Activated CD4-positive, alpha-beta T cell treated with anti-CD3 and anti-CD28 coated beads, Interleukin-2, amount 10 ng/mL, durations not matched to agents 7 days and 5 days (primary cell): ENCODE measurements at places on chromosomes 2 and 18. TPM values are rescaled to one million over a fixed set of nuclear protein-coding genes. Genes with fewer than 3 reads are reported as not detected.

DNA sequence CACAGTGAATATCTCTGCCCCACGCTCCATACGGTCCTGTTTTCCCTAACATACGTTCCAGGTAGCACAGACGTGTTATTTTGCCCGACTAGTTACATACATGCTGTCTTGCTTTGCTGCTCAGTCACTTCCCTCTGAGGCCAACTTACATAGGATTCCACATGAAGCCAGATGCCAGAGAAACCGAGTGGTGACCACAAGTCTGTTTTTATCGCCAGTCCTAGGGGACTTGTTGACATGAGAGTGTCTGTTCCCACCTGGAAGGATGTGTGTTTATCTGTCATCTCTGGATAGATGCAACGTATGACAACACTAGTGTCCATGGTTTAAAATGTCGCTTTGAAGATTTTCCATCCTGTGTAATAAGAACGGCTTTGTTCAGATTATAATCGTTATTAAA lies 32.6 kb downstream of the PMAIP1 start:
- no peak for DNase-seq

POTEF gene
- total RNA-seq, result not detected

DNA sequence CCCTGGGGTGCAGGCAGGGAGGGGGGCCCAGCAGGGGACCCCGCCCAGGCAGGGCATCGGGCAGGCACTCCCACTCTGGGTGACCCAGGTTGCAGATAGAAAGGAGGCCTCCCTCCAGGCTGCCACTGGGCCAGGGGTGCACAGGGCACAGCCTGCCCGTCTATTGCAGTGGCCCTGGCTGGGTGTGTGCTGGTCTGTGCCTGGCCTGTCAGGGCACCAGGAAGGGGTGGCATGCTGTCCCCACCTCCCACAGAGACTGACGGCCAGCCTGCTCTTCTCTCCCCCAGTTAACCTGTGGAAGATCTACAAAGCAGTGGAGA lies 12.9 kb downstream of the ARID5A start:
- DNase-seq, result no peak

DNA sequence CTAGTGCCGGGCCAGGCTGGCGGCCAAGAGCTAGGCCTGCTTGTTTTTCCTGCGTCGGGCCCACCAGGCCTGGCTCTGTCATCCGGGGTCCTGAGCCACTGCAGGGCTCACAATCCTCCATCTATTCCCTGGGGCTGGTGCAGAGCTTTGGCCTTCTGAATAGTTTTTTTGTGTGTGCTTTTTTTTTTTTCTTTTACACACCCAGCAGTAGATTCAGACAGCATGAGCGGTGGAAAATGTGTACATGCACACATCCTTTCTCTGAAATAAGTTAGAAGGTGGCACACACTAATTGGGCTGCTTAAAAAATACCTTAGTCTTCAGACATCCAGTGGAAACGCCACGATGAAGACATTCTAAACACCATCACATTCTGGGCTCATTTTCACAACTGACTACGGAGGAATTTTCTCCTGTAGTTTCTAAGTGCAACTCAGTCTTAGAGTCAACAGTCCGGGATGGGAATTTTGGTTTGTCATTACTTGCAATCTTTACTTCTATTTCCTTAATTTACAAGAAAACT lies 6.1 kb downstream of the ZFP36L2 start:
- no peak for DNase-seq

DNA sequence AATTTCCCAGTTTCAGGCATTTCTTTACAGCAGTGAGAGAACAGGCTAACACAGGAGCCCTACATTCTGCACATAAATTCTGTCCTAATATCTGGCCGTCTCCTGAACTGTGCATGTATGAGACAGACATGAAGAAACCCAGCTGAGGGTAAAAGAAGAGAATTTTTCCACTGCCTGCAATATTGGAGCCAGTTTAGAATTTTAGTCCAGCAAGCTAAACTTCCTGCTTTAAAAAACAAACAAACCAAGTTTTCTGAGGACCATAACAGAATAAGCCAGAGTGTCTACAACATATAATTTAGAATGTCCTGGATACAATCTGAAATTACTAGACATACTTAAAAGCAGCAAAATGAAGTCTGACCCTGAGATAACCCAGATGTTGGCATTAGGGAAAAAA lies 215.1 kb upstream of the KLHL29 start:
- DNase-seq, result no peak

GRCh38 chr2:37820471-37820986 lies 104.6 kb upstream of the RMDN2 start:
- no peak for DNase-seq

GRCh38 chr2:16952805-16953204 lies 287.2 kb upstream of the CYRIA start:
- DNase-seq, result no peak

- no peak for DNase-seq
Measured at GRCh38 chr2:155965415-155966063, 367.0 kb downstream of the NR4A2 start.

DNA sequence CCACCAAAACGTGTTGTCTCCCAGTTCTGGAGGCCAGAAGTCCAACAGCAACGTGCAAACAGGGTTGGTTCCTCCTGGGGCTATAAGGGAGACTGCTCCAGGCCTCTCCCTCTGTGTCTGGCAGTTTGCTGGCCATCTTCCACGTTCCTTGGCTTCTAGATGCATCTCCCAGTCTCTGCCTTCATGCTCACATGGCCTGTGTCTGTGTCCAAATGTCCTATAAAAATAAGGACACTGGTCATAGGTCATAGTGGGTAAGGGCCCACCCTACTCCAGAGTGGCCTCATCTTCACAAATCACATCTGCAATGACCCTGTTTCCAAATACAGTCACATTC lies 69.4 kb upstream of the TAF1B start:
- no peak for DNase-seq

DNA sequence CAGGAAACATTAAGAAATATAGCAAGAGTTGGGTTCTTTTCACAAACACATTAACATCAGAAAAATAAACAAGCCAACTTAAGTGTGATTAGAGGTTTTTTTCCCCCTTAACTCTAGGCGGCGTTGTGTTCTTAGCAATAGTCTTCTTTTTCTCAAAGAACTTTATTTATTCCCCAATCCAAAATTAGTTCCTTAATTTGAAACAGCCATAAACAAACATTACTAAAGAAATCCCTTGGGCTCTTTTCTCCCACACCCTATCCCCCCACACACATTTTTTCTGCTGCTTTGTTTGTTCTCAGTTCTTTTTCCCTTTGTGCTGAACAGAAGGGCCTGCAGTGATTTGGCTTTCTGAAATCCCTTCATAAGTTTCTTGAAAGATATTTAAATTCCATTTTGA lies 13.2 kb upstream of the MYO1B start:
- no peak for DNase-seq

GRCh38 chr2:84234103-84234502 lies 225.0 kb downstream of the SUCLG1 start:
- DNase-seq, result no peak

DNA sequence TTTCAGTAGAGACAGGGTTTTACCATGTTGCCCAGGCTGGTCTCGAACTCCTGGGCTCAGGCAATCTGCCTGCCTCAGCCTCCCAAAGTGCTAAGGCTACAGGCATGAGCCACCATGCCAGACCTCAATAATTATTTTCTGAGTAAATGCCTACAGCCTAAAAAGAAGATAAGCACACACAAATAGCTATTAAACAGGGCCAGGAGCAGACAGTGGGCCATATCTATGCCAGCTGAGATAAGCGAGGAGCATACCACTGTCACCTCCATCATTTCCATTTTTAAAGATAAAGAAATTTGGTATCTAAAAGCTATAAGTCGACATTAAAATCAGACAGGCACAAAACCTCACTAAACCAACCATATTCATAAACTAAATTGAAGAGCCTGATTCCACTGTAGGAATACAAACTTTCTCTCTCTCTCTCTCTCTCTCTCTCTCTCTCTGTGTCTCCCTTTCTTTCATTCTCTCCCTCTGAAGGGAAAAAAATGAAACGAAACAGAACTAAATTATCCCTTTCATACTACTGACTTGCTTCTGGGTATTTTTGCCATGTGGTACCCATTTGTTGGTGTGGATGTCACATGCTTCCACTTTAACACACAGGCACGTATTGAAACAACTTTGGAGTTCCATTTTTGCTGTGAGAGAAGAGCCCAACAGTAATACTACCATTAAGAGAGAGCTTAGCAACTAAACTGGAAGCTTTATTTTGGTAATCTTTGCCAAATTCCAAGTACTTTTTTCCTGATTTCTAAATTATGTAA lies 51.0 kb downstream of the FARSB start:
- DNase-seq, result no peak

GRCh38 chr2:71465961-71466300 lies 12.6 kb downstream of the DYSF start:
- DNase-seq, result no peak

- DNase-seq, result no peak
Measured at GRCh38 chr2:216944733-216945132, 84.9 kb upstream of the TNP1 start.

DNA sequence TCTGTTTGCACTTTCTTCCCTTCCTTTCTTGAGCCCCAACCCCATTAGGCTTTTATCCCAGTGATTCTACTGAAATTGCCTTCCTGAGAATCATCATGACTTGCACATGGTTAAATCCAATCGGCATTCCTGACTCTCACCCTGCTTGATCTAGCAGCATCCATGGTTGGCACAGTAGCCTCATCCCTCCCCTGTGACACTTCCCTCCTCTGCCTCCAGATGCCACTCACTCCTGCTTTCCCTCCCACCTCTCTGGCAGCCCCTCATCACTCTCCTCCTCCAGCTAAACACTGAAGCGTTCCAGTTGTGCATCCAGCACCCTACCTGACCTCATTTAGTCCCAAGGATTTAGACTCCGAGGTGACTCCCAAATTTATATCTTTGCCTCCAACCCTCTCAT lies 114.7 kb downstream of the GALNT14 start:
- no peak for DNase-seq

- DNase-seq, result no peak
Measured at GRCh38 chr2:107264184-107264583, 378.2 kb upstream of the ST6GAL2 start.

DNA sequence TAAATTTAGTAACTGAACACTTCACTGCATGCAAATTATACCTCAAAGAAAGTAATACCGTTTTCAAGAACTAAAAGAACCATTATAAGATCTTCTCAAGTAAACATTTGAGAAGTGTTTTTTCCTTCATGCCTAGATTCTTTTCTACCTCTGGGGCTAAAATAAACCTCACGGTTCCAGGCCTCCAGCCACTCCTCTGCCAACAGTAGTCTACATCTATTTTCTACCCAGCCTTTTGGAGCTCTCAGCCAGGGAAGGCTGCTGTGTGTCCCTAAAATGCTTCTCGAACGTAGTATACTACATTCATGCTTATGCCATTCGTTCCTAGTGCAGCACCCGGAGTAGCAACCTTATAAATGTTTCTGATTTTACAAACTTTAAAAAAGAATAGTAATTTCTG lies 219.7 kb downstream of the AFF3 start:
- DNase-seq, result no peak

DNA sequence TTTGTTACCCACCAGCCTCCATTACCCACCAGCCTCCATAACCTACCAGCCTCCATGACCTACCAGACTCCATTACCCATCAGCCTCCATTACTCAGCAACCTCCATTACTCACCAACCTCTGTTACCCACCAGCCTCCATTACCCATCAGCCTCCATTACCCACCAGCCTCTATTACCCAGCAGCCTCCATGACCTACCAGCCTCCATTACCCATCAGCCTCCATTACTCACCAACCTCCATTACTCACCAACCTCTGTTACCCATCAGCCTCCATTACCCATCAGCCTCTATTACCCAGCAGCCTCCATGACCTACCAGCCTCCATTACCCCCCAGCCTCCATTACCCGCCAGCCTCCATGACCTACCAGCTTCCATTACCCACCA lies 133.3 kb upstream of the HS6ST1 start:
- no peak for DNase-seq

SERPINB13 gene
- total RNA-seq, result not detected

DNA sequence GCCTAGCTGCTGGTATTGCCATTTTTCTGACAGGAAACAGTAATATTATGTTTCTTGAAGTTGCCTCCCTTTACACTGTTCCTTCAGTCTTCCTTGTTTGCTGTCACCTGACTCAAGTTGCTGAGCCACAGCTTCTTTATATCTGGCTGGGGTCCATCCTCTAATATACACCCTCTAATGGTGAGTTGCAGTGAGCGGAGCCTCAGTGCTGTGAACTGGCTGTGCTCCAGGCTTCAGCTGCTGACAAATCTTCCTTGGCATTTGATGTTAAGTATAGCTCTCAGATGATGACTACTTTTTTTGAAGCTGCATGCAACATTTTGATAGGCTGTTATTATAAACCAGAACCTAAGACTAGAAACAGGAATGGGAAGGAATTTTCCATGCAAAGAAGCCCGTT lies 366.7 kb downstream of the NUP35 start:
- no peak for DNase-seq

VAMP5 gene
- 67.4 TPM for total RNA-seq

DNA sequence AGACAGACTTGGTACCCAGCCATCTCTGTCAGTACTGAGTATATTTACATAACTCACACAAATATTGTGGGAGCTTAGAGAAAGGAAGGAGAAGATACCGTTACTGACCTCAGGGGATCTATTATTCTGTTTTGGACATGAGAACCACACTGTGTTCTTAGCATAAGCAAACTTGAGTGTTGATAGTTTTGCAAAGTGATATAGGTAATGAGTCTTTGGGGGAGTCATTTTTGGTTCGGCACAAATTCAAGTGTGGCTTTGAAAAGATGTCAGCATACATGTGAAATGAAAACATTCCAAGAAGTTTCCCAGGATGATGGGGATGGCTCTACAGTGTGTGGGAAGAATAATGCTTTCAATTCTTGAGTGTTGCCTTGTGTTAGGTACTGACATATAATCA lies 24.1 kb downstream of the SMARCAL1 start:
- DNase-seq, result no peak

GRCh38 chr2:104904889-104905288 lies 51.0 kb downstream of the POU3F3 start:
- no peak for DNase-seq

DNA sequence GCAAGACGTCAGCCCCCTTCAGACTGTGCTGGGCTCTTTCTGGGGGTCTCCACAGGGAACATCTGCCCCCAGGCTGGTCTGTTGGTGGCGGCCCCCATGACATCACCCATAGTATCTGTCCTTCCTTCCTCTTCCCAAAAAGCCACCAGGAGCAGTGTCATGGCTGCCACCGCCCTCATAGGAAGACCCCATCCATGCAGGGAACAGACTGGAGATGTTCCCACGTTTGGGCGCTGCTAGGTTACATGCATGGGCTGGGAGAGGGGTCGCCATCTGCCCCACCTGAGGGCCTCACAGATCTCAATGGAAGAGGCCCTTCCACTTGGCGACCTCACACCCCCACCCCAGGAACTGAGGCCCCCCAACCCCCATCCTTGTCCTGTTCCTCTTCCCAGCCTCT lies 5.1 kb downstream of the SPATA3 start:
- no peak for DNase-seq

DNA sequence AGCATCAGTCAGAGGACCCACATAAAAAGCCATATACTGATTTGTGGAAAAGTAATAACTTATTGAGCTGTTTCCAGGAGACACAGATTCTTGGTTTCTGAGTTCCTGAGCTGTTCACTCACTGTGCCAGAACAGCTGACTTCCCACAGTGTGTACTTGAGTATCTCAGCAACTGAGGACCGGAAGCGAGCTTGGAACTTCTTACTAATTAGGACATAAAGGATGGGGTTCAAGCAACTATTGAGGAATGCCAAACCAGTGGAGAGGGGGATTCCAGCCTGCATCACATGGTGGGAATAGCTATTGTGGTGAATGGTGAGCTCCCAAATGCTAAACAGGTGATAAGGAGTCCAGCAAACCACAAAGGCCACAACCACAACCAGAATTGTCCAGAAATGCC lies 16.4 kb downstream of the EEF1B2 start:
- DNase-seq, result no peak

- DNase-seq, result no peak
Measured at GRCh38 chr2:198162276-198162675, 357.9 kb downstream of the PLCL1 start.

ABCG8 gene
- total RNA-seq, result not detected
